ENCODE measurements at places on chromosomes 12 and 14. TPM values are rescaled to one million over a fixed set of nuclear protein-coding genes. Genes with fewer than 3 reads are reported as not detected.

DNA sequence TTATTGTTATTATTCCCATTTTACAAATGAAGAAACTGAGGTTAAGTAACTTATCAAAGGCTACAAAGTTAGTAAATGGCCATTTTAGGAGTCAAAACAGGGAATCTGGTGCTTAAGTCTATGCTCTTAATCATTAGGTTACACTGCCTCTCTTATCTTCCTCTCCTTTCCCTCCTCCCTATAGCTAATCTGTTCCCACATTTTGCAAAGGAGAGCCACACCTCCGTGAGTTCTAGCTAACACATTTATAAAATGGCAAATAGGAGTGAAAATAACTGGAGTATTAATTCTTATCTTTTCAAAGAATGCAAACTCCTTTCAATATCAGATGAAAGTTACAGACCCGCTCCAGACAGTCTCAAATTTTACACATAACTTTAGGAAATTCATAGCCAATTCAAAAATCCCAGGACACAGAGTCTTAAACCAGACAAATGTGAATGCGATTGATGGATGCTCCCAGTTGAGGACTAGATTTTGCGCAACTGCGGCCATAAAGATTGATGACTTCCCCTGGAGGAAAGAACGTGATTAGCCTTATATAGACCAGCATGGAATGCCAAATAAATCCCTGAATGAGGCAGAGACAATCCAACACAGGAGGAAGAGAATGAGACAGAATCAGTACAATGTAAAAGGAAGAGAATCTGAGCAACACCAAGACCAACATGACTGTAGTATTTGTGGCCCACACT lies 225.0 kb upstream of the ARID2 start:
- no peak for DNase-seq

- DNase-seq, result no peak
Observed at GRCh38 chr14:101717663-101718490, 43.6 kb upstream of the PPP2R5C start.

DNA sequence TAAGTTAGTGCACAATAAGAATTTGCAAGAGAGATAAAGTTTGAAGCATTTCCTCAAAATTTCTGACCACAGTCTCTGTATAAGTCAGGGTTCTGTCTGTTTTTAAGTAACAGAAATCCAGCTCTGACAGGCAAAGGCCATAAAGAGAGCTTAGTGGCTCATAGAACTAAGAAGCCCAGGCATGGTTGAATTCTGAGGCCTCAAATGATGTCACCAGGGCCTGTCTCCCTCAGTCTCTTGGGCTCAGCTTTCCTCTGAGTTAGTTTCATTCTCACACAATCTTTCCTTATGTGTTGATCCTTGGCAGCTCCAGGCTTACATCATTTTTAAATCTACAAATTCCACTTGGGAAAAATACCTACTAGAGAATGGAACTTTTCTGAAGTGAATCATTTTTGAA lies 173.4 kb upstream of the ATP2B1 start:
- DNase-seq, result no peak

- DNase-seq, result no peak
Observed at GRCh38 chr14:58788655-58789503, 151.1 kb downstream of the DACT1 start.

DNA sequence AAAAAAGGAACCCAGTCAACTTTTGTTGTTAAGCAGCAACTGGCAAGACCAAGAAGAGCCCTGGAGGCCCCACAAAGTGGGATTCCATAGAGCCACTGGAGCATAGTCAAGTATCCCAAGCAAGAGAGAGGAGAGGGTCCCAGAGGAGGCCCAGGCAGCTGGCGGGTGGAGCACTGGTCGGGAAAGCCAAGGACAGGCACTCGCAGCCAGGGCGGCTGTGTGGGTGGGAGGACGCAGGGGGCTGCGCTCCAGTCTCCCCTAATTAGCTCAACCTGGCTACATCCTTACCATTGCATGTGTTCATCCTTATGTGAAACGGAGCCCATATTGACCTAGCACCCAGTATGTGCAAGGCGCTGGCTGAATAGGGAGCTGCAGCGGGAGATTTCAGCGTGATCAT lies 18.3 kb upstream of the ZFP36L1 start:
- DNase-seq, result no peak

DNA sequence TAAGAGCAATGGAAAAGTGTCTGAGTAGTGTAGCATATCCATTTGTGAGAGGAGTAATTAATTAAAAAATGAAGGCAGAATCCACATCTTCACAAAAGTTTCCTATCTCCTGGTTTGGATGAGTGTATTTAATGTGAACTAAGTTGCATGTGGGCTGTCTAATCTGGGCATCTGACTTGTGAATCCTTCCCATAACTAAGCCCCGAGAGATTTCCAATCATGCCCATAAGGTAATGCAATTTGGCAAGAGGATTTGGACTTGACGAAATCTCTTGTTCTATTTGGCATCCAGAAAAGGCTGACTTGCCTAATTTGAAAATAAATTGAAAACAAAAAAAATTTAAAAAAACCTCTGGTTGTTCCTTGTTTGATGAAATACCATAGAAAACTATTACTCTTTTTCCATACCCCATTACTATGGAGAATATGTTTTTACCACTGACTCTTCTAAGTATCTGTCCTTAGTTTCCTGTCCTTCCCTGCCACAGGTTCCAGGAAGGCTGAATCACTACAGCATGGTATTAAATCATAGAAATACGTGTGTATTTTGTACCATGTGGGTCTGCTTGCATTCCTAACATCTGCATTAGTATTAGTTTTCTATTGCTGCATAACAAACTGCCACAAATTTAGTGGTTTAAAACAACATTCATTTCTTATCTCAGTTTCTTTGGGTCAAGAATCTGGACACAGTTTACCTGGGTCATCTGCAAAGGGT lies 48.4 kb downstream of the ETV6 start:
- DNase-seq, result no peak

DNA sequence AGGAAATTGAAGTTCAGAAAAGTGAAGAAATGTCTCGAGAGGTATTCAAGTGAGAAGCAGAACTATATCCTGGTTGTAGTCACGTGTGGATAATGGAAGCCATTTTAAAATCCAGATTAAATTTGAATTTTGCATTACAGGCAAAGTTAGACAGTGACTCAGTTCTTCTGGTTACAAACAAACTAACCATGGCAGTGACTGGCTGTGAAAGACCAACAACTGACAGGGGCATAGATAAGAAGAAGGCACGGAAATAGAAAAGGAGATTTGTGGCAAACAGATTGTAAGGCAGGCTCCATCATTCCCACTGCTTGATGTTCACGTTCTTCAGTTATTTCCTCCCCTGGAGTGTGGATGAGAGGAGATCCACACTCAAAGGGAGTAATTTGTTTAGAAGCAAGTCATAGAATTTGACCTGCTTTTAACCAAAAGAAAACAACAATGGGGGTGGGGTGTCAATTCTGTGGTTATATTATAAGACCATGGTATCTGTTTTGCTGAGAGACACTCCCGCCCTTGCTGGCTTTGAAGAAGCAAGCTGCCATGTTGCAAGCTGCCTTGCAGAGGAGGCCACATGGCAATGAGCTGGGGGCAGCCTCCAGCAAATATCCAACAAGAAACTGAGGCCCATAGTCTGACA lies 795.3 kb downstream of the VRK1 start:
- no peak for DNase-seq

The LRTM2 gene
- total RNA-seq, result not detected

DNA sequence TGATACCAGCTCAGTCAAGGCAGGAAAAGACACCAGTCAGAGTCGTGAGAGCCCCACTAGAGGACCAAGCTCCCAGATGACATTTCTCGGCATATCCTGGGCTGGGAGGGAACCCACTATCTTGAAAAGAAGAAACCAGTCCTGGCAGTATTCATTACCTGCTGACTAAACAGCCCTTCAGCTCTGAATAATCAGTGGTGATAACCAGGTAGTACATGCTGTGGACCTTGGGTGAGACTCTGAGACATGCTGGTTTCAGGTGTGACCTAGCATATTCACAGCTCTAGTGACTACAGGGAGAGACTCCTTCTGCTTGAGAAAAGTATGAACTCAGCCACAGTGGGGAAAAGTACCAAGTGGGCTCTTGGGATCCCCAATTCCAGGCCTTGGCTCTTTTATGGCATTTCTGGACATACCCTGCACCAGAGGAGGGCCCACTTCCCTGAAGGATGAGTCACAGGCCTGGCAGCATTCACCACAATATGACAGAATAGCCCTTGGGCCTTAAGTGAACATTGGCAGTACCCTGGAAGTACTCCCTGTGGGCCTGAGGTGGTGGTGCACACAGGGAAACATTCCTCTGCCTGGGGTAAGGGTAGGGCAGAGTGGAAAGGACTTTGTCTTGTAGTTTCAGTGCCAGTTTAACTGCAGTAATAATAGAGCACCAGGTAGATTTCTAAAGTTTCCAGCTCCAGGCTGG lies 82.6 kb upstream of the SLC38A4 start:
- DNase-seq, result no peak

The ADAM21 gene
- not detected for total RNA-seq

The MMP19 gene
- 0.15 TPM for total RNA-seq

The CACNA2D4 gene
- 0.28 TPM for total RNA-seq

The OASL gene
- not detected for total RNA-seq

- no peak for DNase-seq
Observed at GRCh38 chr12:117688446-117688845, 280.3 kb downstream of the KSR2 start.

DNA sequence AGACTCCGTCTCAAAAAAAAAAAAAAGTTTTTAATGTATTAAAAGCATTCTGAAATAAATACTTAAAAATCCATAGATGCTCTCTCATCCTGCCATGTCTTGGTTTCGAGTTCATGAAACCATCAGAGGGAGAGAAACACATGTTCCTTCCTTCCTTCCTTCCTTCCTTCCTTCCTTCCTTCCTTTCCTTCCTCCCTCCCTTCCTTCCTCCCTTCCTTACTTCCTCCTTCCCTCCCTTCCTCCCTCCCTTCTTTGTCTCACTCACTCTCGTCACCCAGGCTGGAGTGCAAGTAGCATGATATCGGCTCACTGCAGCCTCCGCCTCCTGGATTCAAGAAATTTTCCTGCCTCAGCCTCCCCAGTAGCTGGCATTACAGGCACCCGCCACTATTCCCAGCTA lies 60.4 kb upstream of the DUSP6 start:
- DNase-seq, result no peak

GRCh38 chr12:91703491-91704283 lies 442.0 kb downstream of the BTG1 start:
- DNase-seq, result no peak

The ACVRL1 gene
- total RNA-seq, result 395 TPM

DNA sequence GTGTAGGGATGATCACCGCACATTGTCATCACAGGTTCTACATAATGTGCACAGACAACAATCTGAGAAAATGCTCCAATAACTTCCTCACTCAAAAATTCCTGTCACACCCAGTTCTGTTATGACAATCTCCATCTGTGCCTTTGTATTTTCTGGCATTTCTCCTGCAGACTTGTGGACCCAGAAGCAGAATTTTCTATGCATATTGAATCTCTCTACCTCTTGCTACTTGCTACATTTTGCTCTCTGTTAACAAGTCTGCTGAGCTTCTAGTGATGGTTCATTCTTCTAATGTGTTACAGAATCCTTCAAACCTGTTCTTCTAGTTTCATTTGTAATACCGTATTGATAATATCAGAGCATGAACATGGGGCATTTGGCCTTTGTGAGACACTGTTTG lies 127.8 kb upstream of the PTPRQ start:
- no peak for DNase-seq

The APOF gene
- total RNA-seq, result not detected

The MYO1H gene
- total RNA-seq, result 4.4 TPM

DNA sequence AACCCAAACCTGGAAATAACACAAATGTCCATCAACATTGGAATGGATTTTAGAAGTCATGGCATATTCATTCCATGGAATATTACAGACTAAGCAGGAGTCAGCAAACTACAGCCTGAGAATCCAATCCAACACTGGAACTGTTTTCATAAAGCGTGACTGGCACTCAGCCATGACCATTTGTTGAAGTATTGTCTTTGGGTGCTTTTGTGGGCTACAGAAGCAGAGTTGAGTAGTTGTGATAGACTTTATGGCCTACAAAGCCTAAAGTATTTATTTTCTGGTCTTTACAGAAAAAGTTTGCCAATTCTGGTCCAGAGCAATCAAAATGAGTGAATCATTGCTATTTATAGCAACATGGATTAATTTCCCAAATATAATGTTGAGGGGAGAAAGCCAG lies 34.5 kb upstream of the FRS2 start:
- DNase-seq, result no peak

The TAS2R50 gene
- total RNA-seq, result 1.2 TPM

GRCh38 chr14:101017209-101017608 lies 113.7 kb upstream of the RTL1 start:
- DNase-seq, result peak; percentile 0

The ZDHHC22 gene
- 12.0 TPM for total RNA-seq

GRCh38 chr14:96586921-96587822 lies 85.0 kb downstream of the PAPOLA start:
- no peak for DNase-seq

- DNase-seq, result no peak
Observed at GRCh38 chr14:55303691-55304145, 32.5 kb downstream of the FBXO34 start.

DNA sequence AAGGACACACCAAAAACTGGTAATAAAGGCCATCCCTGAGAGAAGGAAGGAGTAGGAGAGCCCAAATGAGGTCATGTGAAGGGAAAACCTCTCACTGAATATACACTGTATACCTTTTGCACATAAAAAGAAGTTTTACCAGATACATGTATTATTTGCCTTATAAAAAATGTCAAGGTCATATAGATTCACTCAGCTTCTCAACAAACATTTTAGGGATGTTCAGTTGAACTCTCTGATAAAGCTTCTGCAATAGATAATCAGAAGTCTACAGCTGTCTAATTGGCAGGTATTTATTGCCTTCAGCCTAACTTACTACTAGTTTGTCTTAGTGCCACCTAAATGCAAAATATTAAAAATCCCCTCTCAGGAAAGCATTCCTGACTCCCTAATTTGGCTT lies 8.7 kb downstream of the SLC11A2 start:
- DNase-seq, result no peak

The IKZF4 gene
- 3.0 TPM for total RNA-seq

DNA sequence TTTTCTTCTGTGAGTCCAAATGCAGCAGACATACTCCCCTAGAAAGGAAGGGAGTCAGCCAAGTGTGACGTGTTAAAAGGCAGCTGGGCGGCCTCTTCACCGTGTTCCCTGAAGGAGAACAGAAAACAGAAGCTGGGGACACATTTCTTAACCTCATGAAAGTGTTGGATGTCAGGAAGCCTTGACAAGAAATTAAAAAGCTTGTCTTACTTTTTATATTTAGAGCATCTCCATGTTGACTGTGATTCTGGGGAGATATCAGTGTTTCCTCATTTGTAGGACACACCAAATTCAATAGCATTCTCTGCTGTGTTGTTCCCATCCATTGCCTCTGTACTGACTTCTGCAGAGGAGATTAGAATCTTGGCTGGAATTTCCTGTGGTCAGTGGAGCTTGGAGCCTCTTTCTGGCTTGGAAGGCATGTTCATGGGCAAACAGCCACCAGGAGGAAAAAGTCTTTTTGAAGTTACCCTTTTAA lies 93.7 kb downstream of the RMST start:
- DNase-seq, result peak; percentile 46
